ENCODE measurements at places on chromosomes 4 and X.

- DNase-seq, result no peak
Measured at GRCh38 chr4:21709031-21709430, 239.5 kb downstream of the KCNIP4 start.

DNA sequence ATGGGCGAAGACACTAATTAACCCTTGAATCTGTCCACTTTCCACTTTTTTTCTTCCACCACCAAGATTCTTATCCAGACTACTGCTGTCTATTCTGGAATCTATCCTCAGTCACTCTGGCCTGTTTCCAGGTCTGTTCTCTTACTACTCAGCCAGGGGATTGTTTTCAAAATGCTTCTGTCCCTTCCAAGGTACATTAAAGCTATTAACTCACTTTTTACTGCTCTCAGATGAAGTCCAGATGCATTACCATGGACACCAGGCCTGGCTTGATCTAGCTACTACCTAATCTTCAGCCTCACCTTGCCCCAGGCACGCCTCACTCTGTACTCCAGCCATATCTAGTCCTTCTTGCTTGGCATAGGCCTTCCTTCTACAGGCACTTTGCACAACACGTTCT is 66.4 kb downstream of the GALNT7 start:
- no peak for DNase-seq

DNA sequence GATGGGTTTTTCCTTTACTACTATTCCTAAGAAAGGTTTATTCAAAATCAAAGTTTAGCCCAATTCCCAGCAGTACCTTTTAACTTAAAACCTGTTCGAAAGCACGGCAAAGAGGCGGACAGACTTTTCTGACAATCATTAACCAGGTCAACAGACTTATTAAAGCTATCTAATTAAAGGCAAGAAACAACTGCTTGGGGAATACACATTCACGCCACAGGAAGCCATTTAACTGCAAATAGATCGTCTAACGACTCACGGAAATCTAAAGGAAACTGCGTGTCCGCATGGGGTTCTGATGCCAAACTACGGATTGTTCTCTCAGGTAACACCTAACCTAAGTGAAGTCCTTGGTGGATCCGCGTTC is 663 bp upstream of the USP53 start:
- DNase-seq, result no peak

DNA sequence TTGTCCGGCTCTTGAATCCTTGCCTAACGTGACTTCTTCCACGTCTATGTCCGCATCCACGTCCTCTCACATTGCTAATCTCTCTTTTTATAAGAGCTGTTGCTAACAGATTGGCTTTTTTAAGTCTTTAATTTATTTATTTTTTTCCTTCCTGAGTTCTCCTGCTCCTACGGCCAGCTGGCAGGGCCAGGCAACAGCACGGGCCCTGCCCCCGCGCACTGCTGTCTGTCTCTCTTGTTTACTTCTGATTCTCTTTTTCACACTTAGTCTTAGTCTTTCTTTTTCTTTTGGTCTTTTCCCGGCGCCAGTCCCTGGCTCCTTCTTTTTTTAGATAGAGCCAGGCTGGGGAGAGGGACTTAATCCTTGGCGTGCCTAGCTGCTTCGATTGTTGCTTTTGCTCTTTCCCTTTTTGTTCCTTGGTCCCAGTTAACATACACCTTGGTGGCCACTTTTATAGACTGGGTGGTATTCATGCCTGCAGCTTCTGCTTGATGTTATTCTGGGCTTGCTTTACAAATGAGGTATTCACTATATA is 53.2 kb upstream of the RBMX start:
- DNase-seq, result no peak

DNA sequence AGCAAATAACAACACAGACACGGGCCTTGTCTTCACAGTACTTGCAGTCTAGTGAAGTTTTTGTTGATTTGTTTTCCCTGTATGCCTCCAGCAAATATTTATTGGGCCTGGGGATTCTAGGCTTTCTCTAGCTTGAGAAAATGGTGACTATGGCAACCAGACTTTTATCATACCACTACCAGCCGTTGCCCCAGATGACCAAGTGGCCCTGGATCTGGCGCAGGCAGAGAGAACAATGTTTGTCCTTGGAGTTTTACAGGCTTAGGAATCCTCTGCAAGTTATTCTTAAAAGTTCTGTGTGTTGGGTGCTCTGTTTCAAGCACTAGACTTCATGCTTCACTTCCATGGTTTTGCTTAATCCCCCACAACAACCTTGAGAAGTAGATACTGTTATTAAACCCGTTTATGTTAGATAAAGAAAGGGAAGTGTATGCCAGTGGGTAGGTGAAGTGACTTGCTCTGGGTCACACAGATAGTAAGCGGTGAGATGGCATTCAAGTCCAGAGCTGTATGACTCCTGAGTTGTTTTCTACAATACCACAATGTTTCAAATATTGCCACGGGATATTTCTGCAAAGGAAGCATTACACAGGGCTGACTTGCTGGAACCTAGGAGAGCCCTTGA is 94.6 kb downstream of the AKAP4 start:
- no peak for DNase-seq

GRCh38 chr4:85486425-85487086 is 11.6 kb downstream of the ARHGAP24 start:
- no peak for DNase-seq

DNA sequence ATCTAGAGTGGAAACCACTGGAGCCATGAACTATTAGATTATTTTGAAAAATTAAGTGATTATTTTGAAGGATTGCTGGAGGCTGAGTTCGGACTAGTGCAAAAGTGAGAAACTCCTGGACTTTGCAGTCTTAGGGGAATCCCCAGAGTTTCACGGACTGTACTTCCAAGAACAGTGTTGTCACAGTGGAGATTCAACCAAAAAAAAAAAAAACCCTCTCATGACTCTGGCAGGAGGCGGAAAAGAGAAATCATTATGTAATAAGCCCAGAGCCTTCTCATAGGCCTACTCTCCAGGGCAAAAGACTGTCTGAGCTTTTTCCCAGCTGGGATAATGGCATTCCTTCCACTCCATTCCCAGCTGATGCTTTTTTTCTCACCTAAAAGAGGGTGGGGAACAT is 16.8 kb upstream of the C4orf51 start:
- no peak for DNase-seq

DNA sequence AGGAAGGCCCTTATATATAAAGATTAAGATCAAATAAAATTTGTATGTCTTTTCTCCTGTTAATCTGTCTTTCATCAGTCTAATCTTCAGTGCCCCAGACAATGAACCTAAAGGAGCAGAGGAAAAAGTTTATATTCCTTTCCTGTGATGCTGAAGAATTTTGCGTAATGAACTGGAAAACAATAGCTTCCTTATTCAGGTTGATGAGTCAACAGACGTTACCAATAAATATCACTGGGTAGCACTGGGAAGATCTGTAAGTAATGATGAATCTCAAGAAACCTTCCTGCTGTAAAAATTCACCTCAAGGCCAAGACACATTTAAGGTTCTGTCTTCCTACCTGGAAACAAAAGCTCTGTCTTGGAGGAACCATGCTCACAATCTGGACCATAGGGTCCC is 25.5 kb downstream of the CDKN2AIP start:
- no peak for DNase-seq

GRCh38 chrX:118977424-118977823 is 3.0 kb downstream of the LONRF3 start:
- DNase-seq, result no peak

GRCh38 chr4:171162478-171162877 is 650.7 kb upstream of the GALNTL6 start:
- no peak for DNase-seq

- DNase-seq, result no peak
Measured at GRCh38 chr4:85607624-85608023, 132.7 kb downstream of the ARHGAP24 start.

- no peak for DNase-seq
Measured at GRCh38 chrX:118596390-118596789, 100.8 kb downstream of the DOCK11 start.

DNA sequence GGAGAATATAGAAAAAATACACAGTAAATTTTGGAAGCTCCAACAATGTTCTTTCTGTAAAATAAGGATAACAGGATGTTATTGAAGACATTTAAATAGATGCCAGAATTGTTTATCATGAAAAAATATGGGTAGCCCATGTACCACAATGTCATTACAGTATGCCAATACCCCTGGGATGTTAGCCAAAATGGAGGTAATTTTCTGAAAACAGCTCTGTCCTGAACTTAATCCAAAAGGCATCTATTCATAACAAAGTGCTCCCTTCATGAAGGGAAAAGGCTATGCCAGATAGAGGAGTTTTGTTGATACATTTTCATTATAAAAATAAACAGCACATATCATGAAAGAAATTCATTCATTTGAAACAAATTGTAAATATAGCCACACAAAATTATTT is 1902.6 kb upstream of the AGA start:
- no peak for DNase-seq

GRCh38 chrX:37679888-37680287 is 5.7 kb upstream of the XK start:
- DNase-seq, result no peak

GRCh38 chr4:108531461-108531860 is 88.9 kb upstream of the RPL34 start:
- DNase-seq, result no peak

DNA sequence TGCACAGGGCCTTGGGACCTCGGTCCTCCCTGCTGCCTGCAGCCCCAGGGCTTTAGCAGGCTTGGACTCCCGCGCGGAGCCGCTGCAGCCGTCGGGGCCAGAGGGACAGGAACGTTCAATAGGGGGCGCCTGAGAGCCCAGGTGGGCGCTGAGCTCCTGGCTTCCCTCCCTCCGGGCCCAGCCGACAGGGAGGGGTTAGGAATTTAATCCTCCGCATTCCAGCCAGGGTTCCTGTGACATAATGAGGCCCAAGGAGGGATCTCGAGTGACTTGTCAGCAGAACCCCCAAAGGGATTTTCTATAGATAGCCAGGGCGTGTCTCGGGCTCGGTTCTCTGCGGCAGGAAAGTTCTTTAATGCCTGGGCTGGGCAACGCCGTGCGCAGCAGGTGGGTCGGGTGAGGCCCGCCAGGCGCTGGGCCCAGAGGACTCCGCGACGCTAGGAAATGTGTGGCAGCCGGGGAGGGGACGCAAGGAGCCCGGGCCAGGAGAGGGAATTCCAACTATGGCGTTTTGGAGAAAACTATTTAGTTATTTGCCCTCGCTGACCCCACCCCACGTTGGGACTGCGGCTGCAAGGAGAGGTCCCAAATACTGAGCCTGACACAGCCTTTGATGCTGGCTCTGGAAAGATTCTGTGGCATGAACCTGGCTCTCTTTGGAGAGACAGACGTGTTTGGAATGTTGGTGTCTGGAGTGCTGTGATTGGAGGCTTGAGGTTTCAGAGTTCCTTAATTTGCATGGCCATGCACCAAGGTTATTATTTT is 285.2 kb upstream of the GATB start:
- DNase-seq, result peak; percentile 19

- DNase-seq, result peak; percentile 84
Measured at GRCh38 chr4:118352843-118353533, at the start of gene PRSS12. Gene PRSS12, minus strand, starts transcription at chr4:118353003. Its CDS starts 283 bp downstream, at chr4:118352720.

DNA sequence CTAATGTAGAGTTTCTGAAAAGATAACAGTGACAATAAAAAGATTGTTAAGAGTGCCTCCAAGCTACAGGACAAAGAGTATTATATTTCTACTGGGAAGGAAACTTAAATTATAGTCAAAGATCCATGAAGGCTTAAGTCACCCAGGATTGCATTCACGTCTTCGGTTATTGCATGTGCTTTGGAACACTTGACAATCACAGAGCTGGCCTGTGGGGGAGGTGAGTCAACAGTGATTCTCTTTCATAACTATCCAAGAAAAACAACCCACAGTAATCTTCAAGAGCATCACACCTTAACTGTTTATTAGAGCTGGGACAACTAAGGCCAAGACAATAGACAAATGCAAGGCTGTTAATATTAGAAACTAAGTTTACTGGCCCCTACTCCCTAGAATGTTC is 40.3 kb downstream of the PDGFC start:
- no peak for DNase-seq

DNA sequence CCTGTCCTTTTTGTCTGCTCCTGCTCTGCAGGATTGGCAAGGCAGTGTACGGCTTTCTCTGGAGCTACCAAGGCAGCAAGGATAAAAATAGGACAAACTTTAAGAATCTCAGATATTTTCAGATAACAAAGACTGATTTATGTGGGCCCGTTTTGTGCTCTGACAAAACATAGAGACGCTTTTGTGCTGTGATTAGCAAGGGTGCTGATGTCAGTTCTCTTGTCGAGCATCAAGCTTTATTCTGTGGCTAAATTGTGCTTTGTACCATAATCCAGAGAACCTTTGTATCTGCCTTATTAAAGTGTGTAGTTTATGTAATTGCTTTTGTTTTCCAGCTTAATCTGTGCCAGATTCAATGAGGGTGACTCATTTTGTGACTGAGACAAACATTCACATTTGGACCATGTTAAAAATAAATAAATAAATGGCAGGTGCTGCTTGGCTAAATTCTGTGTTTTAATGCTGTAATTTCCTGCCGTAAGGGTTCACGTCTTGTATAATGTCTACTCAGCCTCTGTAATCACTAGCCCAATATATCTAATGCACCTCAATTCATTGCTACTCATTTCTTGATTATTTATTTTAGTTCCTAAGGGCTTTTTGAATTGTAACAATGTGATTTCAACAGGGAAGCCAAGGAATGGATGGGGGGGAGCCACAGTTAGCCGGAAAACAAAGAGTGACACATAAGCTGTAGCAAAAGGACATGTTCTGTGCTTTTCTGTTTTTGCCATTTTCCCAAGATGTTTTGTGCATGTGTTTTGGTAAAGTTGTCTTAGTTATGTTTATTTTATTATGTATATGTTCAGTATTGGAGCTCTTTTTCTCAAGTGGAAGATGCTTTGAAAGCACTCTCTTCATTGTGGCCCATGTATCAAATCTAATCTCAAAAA is 75.1 kb downstream of the GAB1 start:
- DNase-seq, result no peak

GRCh38 chrX:120452131-120452530 is 17.0 kb downstream of the LAMP2 start:
- no peak for DNase-seq

GRCh38 chr4:99459546-99460042 is 24.5 kb upstream of the ADH7 start:
- DNase-seq, result no peak

GRCh38 chr4:152385551-152385950 is 150.3 kb downstream of the FBXW7 start:
- no peak for DNase-seq

GRCh38 chr4:102574317-102574716 is 73.2 kb downstream of the NFKB1 start:
- DNase-seq, result no peak

- peak; percentile 89 for DNase-seq
Measured at GRCh38 chrX:149540131-149540620, 636 bp upstream of the EOLA1 start.

Measured in activated T-cell treated with anti-CD3 and anti-CD28 coated beads, Interleukin-2, amount 50 U/mL, for 72 hours (primary cell).